Activated CD8-positive, alpha-beta memory T cell treated with anti-CD3 and anti-CD28 coated beads, Interleukin-2, amount 50 U/mL, for 4 hours (primary cell): ENCODE measurements at places on chromosomes 2 and 18.

DNA sequence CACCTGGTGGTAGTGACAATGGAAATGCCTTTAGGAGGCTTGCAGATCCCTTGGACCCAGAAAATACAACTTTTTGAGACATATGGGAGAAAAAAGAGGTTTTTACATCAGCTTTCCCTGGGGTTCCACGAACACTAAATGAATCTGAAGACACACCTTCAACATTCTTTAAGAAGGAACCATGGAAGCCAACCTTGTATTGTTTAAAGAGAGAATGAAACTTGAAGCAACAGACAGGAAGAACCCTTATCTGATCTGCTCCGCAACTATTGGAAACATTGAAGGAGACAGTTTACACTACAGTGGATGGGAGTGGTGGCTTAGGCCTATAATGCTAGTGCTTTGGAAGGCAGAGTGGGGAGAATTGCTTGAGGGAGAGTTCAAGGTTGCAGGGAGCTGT is 190.4 kb downstream of the LAMA1 start:
- DNase-seq = no peak

DNA sequence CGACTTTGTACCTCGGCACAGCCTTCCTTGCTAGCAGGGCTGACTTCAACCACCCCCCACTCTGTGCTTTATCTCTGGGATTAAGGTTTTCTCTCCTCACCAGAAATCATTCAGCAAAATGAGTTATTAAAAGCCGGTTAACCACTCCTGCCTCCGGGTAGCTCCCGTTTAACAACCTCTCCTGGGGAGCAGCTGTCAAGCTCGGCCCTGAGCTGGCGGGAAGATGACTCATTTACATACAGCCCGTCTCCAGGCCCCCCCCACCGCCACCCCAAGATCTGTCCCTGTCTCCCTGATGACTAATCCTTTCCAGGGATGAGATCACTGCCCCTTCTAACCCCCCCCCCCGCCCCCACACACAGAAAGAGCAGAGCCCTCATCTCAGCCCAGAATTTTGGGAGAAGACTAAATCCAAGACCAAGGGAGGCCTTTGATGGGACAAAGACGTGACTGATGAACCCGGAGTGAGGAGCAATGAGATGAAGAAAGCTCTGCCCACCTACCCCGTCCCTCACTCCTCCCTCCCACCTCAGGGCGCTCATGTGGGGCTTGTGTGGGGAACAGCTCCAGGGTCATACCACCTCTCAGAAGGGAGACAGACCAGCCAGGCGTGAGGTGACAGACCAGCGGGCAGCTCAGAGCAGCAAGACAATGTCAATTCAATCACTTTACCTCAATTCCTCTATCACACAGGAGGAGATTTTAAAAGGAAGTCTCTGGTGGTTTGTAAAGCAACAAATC is 131.4 kb downstream of the MSH2 start:
- no peak for DNase-seq

DNA sequence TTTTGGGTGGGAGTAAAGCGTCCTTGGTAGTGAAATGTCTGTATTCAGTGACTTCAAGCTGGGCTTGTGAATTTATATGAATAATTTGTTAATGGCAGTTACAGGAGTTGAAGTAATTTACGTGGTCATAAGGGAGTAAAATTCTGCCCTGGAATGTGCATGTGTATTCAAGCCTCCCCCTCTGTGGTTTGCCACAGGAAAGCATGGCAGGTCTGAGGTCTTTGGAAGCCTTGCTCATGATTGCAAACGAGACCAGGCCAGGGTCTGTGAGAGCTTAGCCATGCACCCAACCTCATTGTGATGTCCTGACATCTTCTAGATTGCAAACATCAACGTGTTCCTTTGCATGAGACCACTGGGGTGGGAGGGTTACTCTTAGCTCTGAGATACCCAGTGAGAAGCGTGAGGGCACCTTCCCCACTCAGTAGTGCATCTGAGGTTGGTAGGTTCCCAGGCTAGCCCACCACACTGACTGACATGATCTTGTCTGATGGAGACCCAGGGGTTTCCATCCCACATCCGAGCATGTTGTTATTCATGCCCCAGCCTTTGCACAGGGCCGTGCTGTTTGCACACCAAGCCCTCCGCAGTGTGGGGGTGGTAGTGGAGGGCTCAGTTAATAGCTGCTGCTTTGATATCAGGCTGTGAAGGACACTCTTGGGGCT is 216.5 kb downstream of the KLHL29 start:
- DNase-seq = no peak

DNA sequence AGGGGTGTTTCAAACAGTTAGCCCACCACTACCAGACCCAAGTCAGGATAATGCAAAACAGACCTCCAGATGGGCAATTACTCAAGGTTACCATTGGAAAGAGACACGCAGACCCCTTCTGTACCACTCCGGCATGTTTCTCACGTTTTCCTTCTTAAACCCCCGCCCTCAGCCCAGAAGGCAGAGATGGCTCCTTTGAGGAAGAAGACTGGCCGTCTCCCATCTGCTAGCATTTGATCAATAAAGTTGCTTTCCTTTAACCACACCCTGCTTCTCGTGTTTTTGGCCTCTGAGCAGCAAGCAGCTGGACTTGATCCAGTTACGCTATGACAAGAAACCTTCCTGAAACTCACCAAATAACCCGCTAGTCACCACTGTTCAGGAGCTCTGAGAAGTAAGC is 1012.4 kb upstream of the GYPC start:
- DNase-seq = no peak

- DNase-seq = no peak
Measured at GRCh38 chr2:102510791-102511575, 38.0 kb downstream of the SLC9A4 start.

GRCh38 chr2:54572262-54572635 is 116.1 kb downstream of the SPTBN1 start:
- no peak for DNase-seq

GRCh38 chr2:131493199-131493968 is 1.2 kb upstream of the MZT2A start:
- no peak for DNase-seq

GRCh38 chr18:3514312-3515216 is 64.6 kb downstream of the TGIF1 start:
- DNase-seq = no peak
